NCI-H2227 treated with DMSO at 0.1 percent for 48 hours (cell line): ENCODE measurements at places on chromosomes 1 and 21.

- DNase-seq: no peak
Observed at GRCh38 chr1:116104667-116105066, 6.5 kb upstream of the MAB21L3 start.

- DNase-seq: no peak
Observed at GRCh38 chr21:39688010-39688409, 57.0 kb upstream of the IGSF5 start.

DNA sequence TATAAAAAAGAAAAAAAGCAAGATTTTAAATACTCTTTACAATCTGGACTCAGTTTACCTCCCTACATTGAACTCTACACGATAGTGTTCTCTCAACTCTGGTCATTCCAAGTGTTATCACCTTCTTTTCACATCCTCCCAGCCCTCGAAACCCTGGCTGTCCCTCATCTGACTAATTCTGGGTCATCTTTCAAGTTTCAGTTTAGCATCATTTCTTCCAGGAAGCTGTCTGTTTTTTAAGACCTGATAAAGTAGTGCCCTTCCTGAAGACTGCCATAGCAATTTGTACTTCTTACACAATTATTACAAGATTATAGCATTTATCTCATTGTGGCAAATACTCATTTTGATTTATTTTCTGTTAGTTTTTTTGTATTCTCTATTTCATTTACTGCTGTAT, 1.2 kb downstream of the ALG14 start:
- DNase-seq: no peak

GRCh38 chr1:236468625-236469024, 55.2 kb upstream of the LGALS8 start:
- DNase-seq: no peak

GRCh38 chr1:1960480-1961196, 41.6 kb upstream of the TMEM52 start:
- no peak for DNase-seq

DNA sequence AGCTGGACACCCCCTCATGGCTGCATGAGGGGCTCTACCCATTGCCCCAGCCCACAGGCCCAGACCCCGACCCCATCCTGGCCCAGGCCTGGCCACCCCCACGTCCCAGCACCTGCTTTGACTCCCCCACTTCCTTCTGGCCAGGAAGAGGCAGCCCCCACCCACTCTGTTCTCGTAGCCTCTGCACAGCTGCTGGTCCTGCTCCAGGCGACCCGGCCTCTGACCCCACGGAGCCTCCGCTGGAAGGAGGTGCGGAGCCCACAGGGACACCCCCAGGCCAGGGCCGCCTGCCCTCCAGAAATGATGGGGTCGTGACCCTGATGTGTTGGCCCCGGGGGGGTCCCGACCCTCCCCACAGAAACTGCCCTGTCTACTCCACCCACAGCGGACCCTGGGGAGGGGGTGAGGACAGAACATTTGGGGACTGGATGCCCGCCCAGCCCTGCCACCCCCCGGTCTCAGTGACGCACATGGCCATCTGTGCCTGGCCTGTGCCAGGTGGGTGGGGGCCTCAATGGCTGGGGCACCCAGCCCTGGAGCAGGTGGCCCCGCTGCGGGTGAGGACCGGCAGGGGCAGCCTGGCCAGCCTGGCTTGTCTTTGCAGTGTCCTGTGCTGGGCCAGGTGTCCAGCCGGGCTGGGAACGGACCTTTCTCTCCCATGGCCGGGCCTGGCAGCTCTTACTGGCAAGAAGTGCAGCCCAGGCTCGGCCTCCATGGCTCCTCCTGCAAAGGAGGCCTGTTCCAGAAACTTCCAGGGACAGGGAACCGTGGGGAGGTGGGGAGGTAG, 78.6 kb downstream of the MORN1 start:
- DNase-seq: no peak

GRCh38 chr21:34561806-34562205, 49.8 kb upstream of the KCNE1 start:
- no peak for DNase-seq

DNA sequence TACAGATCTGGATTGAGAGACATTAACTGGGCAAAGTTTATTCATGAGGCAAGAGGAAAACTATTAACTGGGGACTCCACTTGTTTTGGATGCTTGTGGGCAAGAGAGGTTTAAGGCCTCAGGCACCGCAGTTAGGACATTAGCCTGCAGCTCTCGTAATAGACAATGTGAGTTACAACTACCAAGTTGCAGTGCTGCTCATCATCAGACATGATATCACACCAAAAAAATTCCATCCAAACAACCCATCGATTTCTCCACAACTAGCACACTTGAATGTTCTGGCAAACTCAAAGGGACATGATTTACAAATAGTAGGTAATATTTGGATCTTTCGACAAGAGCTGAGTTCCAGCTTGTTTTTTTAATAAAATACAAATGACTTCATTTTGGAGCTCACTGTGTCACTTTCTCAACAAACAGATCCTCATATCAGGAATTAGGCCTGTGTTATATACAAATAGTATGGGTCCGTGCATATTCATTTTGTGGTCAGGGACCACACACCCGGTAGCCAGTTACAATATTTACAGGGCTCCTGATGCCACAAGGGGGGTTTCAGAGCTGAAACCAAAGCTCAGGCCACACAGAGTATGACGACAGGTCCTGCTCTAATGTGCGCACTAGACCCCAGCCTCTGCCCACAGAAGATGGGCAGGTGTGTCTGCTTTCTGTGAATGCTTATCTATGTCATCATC, 128.0 kb downstream of the TGFBR3 start:
- no peak for DNase-seq

DNA sequence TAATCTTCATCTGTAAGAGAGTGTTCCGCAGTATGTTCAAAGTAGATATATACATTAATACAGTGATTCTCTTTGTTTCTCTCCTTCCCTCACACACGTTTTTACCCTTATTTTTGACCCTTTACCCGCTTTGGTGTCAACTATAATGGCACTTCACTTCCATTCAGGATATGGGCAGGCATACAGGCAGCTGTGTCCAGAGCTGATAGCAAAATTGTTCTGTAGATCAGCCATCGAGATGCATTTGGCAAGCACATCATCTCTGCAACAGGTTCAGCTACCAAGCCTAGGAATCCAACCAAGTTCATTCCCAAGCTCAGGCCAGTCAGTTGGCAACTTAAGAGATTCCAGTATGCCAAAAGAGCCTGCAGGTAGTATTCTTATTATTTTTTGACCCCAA, 74.8 kb downstream of the FNBP1L start:
- DNase-seq: peak; percentile 6

- no peak for DNase-seq
Observed at GRCh38 chr1:41844255-41844654, 74.5 kb downstream of the HIVEP3 start.

DNA sequence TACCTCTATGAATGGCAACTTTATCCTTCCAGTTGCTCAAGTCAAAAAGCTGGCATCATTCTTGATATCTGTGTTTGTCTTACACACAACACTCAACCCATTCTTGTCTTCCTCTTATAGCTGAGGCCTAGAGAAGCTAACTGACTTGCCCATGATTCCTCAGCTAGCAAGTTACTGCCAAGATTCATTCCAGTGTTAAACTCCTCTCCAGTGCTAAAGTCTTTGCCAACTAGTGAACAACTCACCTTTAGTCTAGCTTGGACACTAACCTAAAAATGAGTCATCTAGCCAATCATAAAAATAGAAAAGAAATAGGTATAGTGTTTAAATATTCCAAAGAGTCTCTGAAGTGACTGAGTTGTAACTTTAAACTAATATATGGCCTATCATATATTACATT, 45.6 kb upstream of the RGS2 start:
- no peak for DNase-seq

- no peak for DNase-seq
Observed at GRCh38 chr1:118995312-118996016, 7.3 kb upstream of the TBX15 start.

DNA sequence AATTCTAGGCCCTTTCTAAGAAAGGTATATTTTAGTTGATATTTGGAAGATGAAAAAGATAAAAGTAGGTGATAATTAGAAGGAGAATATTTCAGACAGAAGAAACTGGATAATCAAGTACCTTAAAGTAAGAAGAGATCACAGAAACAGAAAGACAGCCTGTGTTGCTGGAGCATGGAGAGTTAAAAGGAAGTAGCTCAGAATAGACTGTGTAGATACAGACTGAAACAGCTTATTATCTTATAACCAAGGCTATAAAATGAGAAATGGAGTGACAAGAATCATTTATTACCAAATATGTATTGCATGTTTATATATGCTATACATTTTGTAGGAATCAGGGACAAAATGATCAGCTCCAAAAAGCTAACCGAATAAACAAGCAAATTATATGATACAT, 1120.3 kb downstream of the BRINP3 start:
- no peak for DNase-seq

DNA sequence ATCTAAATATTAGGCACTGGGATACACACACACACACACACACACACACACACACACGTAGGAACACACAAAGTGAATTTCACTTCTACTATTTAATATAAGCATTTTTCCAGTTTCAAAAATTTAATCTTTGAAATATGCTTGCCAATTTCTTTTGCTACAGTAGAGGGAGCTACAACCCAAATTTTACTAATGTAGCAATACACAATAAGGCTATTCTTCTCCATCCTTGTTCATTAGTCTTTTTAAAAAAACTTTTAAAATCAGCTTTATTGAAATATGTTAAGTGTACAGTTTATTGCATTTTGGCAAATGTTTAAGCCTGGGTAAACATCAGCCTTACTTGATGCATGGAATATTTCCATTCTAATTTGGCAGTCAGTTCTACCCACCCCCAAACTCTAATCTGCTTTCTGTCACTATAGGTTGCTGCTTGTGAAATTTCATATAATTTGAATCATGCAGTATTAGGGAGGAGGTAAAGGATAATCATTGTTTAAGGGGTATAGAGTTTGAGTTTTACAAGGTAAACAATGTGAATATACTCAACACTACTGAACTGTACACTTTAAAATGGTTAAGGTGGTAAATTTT, 93.0 kb upstream of the TENT5C start:
- peak; percentile 28 for DNase-seq

GRCh38 chr1:47554901-47555300, 117.1 kb downstream of the FOXD2 start:
- no peak for DNase-seq

DNA sequence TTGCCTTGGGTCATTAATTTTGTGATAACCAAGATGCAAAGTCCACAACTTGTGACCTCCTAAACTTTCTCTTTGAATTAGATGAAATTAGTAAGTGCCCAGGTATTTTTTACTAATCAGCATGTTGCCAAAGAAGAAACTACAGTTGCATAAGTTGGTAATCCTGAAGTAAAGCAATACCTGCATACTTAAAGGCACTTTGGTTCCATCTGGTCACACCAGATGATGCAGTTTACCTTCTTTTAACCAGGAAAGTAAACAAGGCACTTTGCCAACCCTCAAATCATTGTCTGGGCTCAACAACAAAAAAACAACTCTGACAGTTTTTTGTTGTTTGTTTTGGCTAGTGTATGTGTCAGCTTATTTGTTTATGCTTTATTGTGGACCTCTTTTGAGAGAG, 55.5 kb upstream of the DYNLT5 start:
- DNase-seq: no peak

DNA sequence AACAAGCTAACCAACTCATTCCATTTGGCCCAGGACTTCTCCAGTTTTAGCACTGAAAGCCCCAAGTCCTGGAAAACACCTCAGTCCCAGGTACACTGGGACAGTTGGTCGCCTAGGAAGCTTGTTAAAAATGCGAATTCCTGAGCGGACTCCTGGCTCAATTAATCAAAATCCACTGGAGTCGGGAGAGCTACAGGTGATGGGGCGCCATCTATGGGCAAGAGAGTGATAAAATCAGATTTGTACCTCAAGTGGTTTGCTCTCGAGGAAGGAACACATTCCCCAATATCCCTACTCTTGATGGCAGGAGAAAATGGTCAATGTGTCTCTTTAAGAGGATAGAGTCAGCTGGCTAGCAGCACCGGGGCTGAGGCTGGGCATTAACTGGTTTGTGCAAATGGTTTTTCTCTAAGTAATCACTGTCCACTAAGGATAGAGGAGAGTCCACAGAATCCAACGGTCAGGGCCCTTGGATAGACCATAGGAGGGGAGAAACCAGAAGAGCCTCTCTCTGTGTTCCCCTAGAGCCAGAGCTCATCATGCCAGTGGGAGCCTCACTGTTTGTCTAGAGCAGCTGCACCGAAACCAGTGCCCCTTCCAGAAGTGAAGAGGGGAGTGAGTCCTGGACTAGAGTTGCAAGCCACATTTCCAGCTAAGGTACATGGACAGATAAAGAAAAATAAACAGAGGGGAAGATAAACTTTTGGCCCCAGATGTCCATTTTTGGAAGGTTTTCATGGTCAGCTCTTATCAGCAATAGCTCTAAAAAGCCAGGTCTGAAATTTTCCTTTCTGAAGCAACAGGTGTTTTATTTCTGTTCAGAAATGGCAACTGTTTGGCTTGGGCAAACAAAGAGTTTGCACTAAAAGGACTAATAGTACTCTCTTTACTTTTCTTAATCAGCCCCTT, 148.5 kb downstream of the TENT5C start:
- DNase-seq: peak; percentile 63

GRCh38 chr1:214570442-214570841, 19.0 kb upstream of the PTPN14 start:
- DNase-seq: no peak

GRCh38 chr1:158353303-158354075, at the start of gene CD1E:
CD1E (plus strand) TSS chr1:158353894; CDS start chr1:158353989, 95 bp downstream.
- DNase-seq: no peak

DNA sequence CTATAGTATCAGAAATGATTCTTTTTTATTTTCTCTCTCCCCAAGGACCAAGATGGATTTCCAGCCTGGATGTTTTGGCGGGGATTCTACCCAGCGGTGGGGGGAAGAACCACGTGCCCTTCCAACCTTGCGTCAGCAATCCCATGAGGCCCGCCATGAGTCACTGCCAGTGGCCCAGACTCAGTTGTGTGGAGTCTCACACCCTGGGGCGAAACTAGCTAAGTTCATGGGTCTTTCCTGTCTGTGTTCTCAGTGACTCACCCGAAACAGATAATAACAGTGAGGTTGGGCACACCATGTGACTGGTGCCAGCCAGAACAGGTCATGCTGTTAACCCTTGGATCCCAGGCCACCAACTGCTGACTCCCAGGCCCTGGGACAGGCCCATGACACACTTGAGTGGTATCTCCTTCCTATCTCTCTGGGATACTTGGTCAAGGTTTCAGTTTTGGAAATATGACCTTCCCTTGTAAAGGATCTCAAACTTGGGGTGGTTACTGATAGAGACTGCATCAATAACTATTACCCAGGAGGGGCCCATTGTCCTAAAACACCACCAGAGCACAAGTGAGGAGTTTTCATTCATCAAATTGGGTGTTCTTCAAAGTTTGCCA, 98.0 kb upstream of the DUSP10 start:
- no peak for DNase-seq

DNA sequence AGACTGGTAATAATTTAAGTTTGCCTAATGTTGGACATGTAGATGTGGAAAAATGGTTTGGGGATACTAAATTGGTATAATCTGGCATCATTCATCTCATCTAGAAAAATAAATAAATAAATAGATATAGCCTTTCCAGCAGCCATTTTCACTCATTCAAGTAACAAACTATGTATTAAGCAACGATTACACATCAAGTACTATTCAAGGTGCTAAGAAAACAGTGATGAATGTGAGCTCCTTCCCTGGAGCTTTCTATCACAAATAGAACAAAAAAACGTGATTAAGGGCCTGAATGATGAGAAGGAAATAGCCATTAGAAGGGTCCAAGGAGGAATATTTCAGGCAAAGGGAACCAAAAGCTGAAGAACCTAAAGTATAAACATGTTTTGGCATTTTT, 37.1 kb downstream of the STIL start:
- no peak for DNase-seq
